ENCODE measurements at places on chromosomes 5 and 9.
A peak's percentile ranks its signal among the peaks of the same experiment; 100 is the strongest.

- no peak for DNase-seq
Measured at GRCh38 chr9:84139296-84140070, 158.9 kb downstream of the RMI1 start.

DNA sequence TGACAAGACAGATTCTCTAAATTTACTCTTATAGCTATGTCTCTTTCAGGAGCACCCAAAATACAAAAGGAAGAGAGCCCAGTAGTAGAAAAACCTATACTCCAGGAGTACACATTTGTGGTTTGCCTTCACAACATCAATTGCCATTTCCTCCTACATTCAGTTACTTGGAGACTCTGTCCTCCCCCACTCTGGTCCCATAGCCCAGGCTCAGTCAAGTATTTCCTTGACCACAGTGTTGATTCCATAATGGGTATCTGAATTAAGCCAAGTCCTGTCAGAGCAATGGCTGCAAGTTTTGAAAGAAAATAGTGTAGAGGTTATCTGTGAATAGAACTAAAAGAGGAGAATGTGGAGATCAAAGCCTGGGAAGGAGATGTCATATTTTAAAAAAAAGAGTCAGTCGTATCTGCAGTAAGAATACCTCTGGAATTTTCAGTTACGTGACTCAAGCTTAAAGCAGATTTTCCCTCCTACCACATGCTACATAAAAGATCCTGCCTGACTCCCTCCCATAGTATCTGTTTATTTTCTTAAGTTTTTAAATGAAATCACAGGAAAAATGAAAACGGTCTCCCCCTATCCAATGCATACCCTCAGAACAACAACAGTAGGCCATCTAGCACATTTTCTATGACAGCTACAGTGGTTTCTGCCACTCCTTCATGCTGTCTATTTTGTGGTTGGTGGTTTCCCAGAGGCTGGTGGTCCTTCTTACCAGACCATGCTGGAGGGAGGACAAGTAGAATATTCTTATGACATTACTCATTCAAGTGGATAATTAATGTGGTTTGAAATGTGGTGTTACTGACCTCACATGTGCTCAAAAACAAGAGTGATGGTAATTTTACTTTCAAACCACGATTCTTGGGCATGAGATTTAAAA lies 249.7 kb upstream of the TMEM161B start:
- DNase-seq = no peak

DNA sequence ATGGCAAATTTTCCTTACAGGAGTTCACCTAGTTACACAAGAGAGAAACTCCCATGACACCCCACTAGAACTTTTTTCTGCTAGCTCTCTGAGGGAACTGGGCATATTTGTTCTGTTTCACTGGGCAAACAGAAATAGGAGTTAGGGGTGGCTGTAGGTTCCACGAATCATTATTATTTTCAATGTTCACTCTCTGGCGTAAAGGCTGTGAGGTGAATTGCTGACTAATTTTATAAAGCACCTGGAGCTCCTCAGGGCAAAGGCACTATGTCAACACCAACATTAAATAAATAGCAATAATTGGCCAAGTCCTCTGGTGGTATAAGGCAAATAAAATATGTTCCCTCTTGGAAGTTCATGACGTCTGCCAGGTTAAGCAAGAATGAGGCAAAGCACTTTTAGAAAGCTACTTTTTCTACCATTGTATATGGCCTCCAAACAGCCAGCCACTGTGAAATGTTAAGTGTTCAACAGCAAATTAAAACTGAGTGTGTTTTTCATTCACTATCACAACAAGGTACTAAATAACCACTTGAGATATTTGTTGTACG lies 344.6 kb downstream of the PDE4D start:
- no peak for DNase-seq

DNA sequence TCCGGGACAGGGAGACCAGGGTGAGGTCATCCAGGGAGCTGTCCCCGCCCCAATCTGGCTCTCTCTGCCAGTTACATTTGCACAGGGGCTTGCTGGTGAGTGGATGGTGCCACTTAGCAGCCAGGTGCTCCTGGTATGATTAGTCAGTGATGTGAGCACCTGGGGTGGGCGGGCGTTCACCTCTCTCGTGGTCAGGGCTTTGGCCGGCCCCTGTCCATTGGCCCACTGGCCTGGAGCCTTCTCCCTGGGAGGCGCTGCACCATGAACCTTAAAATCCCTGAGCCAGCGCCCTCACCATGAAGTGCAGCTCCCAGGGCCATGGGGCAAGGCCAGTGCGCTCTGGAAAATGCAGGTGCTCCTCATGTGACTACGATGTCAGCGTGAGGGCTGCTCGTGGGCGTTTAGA lies 2.0 kb downstream of the NKD2 start:
- DNase-seq = no peak

DNA sequence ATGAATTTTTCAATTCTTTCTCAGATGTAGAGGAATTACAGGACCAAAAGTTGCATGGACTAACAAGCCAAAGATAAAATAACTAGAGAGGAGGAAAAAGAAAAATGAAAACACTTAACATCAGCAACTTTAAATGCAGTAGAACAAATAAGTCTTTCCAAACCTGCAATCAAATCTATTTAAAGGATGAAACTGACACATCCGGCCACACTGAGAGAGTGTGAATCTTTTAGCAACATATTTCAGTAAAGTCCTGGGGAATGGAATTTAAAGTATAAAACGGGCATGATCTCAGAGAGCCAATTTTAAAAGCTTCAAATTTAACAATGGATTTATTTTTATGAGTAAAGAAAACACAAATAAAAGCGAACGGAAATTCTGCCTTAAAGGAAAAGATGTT lies 17.1 kb downstream of the CAST start:
- DNase-seq = no peak

DNA sequence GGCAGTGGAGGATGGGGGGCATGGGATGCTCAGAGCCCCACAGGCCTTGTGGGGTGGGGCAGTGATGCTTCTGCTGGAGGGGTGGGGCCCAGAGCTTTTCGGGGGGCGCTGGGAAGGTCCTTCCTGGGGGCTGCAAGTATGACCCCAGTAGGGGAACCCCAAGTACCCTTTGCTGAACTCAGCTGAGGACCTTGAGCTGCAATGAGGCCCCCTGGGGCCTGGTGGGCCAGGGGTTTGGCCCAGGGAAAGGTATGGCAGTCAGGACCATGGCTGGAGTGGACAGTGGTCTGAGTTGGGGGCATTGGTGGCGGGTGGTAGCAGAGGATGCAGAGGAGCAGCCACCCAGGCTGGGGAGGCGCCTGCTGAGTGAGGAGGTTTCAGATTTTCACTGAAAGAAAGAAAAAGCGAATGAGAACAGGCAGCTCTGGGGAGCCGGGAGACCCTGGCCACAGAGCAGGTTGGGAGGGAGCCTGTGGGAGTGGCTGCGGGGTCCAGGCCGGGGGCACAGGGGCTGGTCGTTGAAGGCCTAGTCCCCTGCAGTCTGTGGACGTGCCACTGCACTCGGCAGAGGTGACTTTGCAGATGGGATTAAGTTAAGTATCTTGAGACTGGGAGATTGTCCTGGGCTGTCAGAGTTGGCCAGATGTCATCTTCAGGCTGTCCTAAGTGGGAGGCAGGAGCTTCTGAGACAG lies 19.2 kb downstream of the WNK2 start:
- DNase-seq = no peak

DNA sequence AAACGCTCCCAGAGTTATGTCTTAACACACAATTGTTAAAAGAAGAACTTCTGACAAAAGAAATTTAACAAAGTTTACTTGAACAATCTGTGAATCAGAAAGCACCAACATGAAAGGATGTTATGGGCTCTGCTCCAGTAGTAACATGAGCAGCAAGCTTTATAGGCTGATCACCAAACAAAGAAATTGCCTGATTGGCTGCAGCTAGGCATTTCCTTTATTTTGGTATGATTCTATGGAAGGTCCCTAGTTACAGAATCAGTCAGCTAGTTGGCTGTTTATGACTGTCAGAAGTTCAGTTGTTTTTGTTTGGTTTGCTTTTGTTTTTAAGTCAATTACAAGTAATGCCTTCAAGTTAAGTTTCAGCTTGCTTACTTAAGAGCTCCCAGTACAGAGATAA lies 102.4 kb upstream of the SMC2 start:
- DNase-seq = no peak

DNA sequence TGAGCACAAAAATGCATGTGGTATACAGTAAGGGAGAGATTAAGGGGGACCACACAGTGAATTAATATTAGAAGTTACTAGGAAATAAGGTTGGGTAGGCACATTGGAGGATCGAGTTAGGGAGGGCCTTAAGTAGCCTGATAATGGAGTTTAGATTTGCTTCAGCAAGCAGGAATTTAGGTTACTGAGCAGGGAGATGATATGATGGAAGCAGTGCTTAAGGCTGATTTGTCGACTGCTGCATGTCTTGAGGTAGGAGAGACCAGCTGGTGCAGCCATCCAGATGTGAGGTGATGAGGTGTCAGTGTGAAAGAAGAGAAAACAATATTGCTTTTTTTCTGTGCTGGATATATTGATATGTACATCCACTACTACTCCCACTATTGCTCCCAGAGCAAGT lies 55.2 kb upstream of the ACTBL2 start:
- no peak for DNase-seq

- no peak for DNase-seq
Measured at GRCh38 chr5:160166069-160166972, 47.1 kb upstream of the PWWP2A start.

GRCh38 chr9:21504894-21505293 lies 22.8 kb upstream of the IFNE start:
- no peak for DNase-seq

DNA sequence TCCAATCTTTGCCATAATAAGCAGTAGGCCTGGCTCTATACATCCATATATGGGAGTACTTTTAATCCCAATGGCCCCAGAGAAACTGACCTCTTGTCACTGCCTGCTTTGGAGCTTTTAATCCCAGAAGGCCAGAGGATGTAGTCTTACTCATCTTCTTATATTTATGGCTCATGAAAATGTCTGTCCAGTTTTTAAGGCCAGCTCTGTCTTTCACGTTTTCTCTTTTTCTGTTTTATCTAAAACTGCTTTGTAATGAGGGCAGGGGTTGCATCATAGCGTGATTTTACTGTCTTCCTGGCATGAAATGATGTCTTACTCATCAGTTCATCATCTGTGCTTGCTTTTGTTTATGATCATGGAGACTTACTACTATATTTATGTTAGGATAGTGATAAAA lies 1094.9 kb downstream of the MAT2B start:
- DNase-seq = peak; percentile 6

DNA sequence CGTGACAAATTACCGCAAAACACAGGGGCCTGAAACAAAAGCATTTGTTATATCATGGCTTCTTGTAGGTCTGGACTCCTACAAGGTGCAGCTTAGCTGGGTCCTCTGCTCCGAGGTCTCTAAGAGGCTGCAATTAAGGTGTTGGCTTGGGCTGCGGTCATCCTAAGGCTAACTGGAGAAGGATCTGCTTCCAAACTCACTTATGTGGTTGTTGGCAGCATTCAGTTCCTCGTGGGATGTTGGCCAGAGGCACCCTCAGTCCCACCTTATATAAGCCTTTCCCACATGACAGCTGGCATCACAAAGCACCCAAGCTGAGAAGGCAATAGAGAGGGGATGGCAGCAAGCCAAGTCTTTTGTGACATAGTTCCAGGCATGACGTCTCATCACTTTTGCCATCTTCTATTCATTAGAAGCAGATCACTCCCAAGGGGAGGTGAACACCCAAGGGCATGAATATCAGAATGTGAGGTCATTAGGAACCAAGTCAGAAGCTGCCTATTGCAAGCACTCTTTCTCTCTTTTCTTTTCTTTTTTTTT lies 47.9 kb upstream of the ZBTB43 start:
- no peak for DNase-seq
